CD8-positive, alpha-beta memory T cell (primary cell): ENCODE measurements at places on chromosomes 16 and 17. TPM values are rescaled to one million over a fixed set of nuclear protein-coding genes. Genes with fewer than 3 reads are reported as not detected.

The ERCC4 gene
- total RNA-seq = 13.1 TPM

The KCNH6 gene
- total RNA-seq = not detected

- DNase-seq = no peak
- no peak overlapping the region for H3K4me3 ChIP-seq
- no peaks in the 10 kb centered on the region for H3K36me3 ChIP-seq
- no peaks in the 10 kb centered on the region for H3K27me3 ChIP-seq
- H3K27ac ChIP-seq = no peak overlapping the region
Observed at GRCh38 chr16:82358606-82359221, 188.7 kb upstream of the MPHOSPH6 start.

GRCh38 chr17:39867880-39868553 lies at the start of gene ZPBP2:
ZPBP2 (plus strand) TSS chr17:39868202; CDS start chr17:39868355, 153 bp downstream.
- H3K27me3 ChIP-seq = no peaks in the 10 kb centered on the region
- no peaks in the 10 kb centered on the region for H3K36me3 ChIP-seq
- H3K4me3 ChIP-seq = peak within 1 kb of the TSS; percentile 55
- H3K27ac ChIP-seq = peak within 1 kb of the TSS; percentile 87

DNA sequence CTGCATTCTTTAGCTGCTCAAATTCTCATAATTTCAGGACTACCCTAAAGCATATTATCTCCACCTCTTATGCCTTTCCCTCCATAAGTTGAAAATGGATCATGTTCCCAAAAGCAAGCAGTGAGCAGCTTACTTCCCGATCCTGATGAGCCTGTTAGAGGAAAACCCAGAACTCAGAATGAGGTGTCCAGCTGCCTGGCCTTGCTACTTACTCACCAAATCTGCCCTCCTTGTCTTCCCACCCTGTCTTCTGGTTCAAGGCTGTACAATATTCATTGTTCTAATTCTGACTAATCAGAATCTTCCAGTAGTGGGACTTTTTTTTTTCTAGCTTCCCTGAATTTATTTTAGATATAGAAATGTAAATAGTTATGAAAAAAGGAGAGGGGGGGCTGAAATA lies 10.8 kb downstream of the LYRM1 start:
- no peaks in the 10 kb centered on the region for H3K27me3 ChIP-seq
- no peaks in the 10 kb centered on the region for H3K4me1 ChIP-seq
- H3K36me3 ChIP-seq = no peaks in the 10 kb centered on the region
- DNase-seq = no peak

- H3K4me3 ChIP-seq = no peak overlapping the region
- no peak overlapping the region for H3K27ac ChIP-seq
- H3K4me1 ChIP-seq = no peaks in the 10 kb centered on the region
- H3K36me3 ChIP-seq = no peaks in the 10 kb centered on the region
- no peaks in the 10 kb centered on the region for H3K27me3 ChIP-seq
Observed at GRCh38 chr17:6393351-6393952, 41.5 kb downstream of the AIPL1 start.
